Activated T-helper 1 cell treated with anti-CD3 and anti-CD28 coated beads, Interleukin-2, amount 50 U/mL, for 16 hours (primary cell): ENCODE measurements at places on chromosomes 11 and 22.

DNA sequence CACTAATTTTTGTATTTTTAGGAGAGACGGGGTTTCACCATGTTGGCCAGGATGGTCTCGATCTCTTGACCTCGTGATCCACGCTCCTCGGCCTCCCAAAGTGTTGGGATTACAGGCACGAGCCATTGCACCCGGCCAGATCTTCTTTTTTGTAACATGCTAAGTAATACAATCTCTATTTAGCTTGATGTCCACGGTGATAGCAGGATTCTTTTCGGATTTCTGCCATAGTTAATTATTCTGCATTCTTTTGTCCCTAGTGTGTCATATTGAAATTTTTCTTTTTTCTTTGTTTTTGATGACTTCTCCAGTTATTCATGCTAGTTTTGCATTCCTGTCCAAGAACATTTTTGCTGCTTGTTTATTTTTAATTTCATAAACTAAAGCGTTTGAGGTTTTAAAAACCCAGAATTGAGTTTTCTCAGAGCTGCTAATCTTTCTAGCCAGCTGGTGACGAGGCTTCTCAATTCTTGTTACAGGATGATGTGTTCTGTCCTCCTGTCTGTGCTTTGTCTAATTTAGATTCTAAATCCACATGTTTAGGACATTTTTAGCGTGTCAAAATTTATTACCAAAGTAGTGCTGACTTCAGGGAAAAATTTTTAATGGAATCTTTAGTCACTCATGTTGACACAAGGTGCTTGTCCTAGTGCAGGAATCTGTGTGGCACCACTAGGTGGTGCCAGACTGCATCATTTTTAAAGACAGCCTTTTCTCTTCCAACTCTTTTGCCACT is 21.8 kb downstream of the NF2 start:
- DNase-seq, result no peak

- DNase-seq, result no peak
Observed at GRCh38 chr22:48105259-48105658, 1342.8 kb downstream of the TBC1D22A start.

DNA sequence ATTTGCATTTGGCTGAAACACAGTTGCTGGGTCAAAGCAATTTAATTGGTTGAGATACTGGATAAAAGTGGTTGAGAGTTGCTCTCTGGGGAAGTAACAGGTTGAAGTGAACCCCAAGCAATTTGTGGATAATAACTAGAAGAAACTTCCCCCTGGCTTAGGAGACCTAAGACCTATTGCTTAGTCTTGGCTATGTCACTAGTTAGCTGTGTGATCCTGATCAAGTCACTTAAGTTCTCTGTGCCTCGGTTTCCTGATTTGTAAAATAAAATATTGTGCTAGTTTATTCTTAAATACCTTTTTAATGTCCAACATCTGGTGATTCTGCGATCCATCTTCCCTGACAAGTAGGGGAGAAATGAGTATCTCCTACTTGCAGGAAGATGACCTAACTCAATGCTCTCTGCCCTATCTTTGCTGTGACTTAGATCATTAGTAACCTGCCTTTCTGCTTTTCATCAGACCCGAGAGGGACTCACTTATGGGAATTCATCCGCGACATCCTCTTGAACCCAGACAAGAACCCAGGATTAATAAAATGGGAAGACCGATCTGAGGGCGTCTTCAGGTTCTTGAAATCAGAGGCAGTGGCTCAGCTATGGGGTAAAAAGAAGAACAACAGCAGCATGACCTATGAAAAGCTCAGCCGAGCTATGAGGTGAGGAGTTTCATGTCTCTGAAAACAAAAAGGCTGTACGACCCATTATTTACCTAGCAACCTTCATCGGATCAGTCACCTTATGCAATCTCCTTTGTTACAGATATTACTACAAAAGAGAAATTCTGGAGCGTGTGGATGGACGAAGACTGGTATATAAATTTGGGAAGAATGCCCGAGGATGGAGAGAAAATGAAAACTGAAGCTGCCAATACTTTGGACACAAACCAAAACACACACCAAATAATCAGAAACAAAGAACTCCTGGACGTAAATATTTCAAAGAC is 37.5 kb downstream of the EHF start:
- DNase-seq, result no peak

- DNase-seq, result no peak
Observed at GRCh38 chr11:11565636-11566035, 56.2 kb downstream of the GALNT18 start.

DNA sequence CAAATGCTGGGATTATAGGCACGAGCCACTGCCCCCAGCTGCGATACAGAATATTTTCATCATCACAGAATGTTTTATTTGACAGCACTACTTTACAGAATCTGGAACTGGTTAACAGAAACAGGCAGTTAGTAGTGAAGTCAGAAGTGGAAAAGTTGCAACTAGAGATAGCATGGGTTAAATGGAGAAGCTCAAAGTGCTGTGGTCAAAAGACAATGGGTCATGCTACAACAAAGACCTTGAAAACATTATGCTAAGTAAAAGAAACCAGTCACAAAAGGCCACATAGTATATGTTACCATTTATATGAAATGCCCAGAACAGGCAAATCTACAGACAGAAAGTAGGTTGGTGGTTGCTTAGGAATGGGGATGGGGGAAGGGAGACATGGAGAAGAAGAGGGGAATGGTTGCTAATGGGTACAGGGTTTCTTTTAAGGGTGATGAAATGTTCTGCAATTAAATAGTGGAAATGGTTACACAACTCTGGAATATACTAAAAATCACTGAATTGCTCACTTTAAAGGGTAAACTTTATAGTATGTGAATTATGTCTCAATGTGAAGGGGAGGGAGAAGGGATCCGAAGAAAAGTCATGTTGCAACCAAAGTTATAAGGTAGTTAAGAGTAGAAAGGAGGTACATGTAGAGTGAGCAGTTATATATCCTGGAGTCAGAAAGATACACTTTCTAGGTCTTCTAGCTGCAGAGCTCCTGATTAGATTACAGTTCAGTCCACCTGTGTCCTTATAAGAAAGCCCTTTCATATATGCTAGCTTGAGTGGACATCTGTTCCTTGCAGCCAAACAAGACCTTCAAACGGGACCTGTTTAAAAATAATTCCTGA is 46.3 kb upstream of the RAPSN start:
- no peak for DNase-seq

GRCh38 chr22:17951315-17951714 is 73.0 kb downstream of the MICAL3 start:
- DNase-seq, result no peak

DNA sequence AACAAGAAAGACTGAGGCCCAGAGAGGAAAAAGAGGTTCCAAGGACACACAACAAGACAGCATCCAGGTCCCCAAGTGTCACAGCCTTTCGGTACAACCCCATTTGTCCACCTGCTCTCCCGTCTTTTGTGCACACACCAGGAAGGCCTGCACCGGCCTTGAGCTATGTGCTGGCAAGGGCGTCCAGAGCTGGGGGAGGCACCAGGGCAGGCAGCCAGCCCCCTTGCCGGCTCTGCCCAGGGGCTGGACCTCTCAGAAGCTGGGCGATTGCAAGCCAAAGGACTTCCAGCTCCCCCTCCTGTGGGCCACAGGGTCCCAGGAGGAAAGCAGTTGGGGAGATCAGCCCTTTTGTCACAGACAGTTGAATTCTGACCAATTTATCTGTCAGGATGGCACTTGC is 210.5 kb downstream of the MN1 start:
- DNase-seq, result no peak

- no peak for DNase-seq
Observed at GRCh38 chr22:20859615-20860014, 808 bp downstream of the SNAP29 start.

DNA sequence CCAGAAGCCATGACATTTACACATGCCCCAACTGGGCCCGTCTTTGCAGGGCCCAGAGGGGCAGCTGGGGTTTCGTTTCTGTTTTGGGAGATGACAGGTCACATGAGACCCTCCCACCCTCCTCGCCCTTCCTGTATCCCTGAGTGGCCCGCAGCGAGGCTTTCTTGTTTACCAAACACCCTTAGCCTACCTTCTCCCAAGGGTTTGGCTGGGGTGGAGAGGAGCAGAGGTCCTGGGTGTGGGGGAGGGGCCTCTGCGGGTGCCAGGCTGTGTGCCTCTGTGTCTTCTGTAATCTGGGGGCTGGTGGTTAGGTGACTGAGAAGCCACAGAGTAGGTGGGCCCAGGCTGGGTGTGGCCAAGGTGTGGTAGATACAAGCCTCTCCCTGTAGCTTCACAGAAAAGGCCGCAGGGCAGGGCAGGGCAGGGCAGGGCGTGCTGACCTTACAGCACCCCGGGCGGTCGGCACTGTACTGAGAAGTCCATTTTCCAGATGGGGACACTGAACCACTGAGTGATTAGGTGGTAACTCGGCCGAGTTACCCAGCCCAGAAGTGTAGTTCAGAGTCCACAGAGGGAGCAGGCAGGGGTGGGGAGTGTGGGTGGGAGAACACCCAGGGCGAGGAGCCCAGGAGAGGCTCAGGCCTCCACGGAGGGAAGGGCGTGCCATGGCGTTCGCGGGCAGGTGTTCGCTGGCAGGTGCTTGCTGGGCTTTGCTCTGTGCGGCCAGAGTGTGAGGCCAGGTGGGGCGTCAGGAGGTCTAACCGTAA is 8.7 kb downstream of the PRR5 start:
- no peak for DNase-seq

DNA sequence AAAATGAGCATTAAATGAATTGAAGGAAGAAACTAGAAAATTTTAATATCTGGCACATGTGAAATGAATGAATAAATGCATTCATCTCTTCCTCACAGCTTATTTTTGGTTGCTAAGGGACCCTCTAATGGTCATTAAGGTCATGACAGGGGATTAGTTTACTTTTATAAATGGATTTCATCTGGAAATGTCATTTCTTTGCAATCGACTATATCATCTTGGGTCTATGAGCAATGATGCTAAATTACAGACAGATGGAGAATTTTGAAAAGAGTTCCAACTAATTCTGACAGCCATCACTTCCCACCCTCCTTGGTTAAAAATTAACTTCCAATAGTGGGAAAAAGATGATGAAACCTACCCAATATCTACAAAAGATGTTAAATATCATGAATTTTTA is 98.0 kb downstream of the KIF18A start:
- DNase-seq, result no peak

DNA sequence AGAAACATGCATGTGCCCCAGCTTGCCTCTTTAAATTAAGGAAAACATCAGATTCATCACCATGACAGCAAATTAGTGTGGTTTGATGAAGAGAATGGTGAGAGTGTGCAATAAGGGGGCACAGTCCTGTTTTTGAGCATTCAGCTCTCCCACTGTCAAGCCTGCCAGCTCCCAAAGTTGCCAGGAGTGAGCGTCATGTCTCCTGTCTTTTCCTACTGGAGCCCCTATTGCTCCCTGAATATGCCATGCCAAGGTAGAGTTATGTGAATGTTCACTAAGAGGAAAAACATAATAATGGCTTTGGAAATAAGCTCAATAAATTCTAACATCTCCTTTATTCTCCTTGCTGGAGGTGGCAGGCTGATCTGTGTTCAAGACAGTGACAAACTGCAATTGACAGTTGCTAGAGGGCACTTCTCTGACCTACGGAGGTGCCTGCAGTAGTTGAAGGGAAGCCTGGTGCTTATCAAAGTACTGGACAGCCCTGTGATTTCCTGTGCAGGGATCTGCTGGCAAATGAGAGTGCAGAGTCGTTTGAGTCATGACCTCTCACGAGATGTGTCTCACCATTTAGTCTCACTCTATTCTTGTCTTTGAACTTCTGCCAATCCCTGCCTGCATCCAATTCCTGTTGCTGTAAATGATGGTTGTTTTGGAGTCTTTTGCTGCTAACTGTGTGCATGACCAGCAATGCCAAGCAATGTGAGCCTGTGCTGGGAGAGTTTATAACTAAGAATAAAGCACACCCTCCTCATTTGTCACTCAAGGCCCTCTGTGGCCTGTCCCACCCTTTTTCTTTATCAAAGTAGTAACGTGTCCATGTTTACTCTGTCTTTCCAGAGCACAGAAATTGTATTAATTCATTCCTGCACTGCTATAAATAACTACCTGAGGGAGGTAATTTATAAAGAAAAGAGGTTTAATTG is 34.8 kb downstream of the MRGPRX2 start:
- DNase-seq, result no peak

- DNase-seq, result no peak
Observed at GRCh38 chr11:64299847-64300648, at the start of gene CATSPERZ. TSS of gene CATSPERZ (plus strand) at chr11:64300358. CDS start at chr11:64300411, 53 bp downstream.

- DNase-seq, result no peak
Observed at GRCh38 chr11:126345759-126346585, 9.5 kb upstream of the ST3GAL4 start.

- DNase-seq, result no peak
Observed at GRCh38 chr22:48309115-48309705, 1518.5 kb downstream of the BRD1 start.

- no peak for DNase-seq
Observed at GRCh38 chr22:49228431-49229037, 599.1 kb downstream of the BRD1 start.

GRCh38 chr11:41289408-41289807 is 170.0 kb downstream of the LRRC4C start:
- DNase-seq, result no peak

- DNase-seq, result no peak
Observed at GRCh38 chr11:10786451-10786850, 22.3 kb downstream of the EIF4G2 start.

- DNase-seq, result no peak
Observed at GRCh38 chr11:92393218-92393617, 168.6 kb downstream of the FAT3 start.

DNA sequence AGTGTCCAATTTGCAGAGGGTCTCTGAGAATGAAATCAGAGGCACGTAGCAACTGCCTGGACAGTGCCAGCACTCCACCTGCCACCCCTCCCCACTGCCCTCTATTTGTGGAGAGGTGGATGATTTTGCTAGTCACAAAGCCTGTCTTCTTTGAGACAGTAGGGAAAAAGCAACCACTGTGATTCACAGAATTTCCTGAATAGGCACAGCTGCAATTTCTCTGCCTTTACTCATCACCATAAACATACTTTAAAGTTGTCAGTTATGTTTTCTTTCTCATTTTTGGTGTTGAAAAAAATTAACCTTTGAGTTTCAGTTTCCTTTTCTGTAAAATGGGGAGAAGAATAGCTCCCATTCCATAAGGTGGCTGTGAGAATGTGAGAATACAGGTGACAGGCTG is 134.3 kb downstream of the TEAD1 start:
- DNase-seq, result no peak

- no peak for DNase-seq
Observed at GRCh38 chr11:2271327-2272227, 1.2 kb upstream of the ASCL2 start.

GRCh38 chr11:70476669-70477068 is 78.3 kb downstream of the CTTN start:
- no peak for DNase-seq

DNA sequence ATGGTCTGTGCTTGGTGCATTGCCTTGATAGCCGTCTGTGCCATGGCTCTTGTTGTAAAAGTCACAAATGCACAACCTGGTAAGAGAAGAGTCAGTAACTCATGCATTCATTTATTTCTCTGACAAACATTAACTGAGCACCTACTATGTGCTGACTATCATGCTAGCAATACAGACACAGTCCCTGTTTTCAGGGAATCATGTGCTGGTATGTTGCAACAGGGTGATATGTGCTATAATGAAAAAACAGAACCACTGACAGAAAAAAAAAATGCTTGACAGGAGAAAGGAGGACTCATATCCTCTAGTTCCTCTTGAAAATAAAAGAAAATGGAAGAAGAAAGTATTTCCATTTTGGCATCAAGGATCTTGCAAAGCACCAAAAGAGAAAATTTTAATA is 34.5 kb upstream of the RAPSN start:
- no peak for DNase-seq

GRCh38 chr11:1729692-1730011 is 20.7 kb downstream of the IFITM10 start:
- no peak for DNase-seq
